ENCODE measurements at places on chromosomes 2 and 18.

- no peak for DNase-seq
These were observed 9.3 kb downstream of the MEX3C start for GRCh38 chr18:51188024-51188701.

DNA sequence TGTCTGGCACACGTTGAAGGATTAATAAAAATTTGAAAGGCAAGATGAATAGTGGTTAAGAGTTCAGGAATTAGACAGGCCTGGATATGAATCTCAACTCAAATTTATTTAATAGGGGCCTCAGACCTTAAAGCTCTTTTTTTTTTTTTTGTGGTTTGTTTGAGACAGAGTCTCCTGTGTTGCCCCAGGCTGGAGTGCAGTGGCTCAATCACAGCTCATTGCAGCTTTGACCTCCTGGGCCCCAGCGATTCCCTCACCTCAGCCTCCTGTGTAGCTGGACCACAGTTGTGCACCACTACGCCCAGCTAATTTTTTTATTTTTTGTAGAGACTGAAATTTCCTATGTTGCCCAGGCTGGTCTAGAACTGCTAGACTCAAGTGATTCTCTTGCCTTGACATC lies 3.0 kb downstream of the ZRANB3 start:
- no peak for DNase-seq

GRCh38 chr2:8475349-8476031 lies 206.4 kb upstream of the ID2 start:
- DNase-seq = no peak

- DNase-seq = no peak
These were observed 66.7 kb downstream of the CDC42EP3 start for GRCh38 chr2:37604716-37605115.

DNA sequence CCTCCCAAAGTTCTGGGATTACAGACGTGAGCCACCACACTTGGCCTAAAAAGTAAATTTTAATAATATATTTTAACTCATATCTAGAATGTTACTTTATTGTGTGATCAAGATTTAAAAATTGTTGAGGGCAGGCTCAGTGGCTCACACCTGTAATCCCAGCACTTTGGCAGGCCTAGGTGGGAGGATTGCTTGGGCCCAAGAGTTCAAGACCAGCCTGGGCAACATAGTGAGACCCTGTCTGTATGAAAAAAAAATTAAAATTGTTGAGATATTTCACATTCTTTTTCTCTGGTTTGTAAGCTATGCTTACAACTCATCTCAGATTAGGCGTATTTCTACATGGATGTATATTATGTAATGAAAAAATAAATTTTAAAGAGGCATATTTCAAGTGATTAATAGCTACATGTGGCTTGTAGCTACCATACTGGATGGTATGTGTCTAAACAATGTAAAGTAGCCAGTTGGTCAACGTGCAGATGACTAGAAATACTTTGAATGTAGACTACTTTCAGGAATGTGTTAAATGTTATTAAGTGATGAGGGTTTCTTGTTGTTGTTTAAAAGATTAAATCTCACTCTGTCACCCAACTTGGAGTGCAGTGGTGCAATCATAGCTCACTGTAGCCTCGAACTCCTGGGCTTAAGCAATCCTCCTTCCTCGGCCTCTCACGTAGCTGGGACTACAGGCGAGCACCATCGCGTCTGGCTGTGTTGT lies 5.9 kb downstream of the RAB10 start:
- no peak for DNase-seq

DNA sequence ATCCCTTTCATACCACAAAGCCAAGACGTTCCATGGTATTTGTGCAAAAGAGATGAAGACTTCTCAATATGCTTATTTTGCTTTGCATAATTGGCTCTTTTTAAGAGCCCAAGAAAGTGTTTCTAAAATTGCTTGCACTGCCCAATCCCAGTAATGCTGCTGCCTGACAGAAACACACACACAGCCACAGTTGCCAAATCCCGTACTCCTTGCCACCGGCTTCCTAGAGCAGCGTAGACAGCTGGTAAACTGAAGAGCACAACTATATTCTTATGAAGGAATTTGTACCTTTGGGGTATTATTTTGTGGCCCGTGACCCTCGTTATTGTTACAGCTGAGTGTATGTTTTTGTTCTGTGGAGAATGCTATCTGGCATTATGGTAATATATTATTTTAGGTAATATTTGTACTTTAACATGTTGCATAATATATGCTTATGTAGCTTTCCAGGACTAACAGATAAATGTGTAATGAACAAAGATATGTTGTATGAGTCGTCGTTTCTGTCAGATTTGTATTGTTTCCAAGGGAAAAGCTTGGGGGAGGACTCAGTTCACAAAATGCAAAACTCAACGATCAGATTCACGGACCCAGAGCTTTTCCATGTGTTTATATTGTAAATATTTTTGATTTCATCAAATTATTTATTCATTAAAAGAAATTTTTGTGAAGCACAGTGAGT lies 202.9 kb upstream of the RAB12 start:
- DNase-seq = no peak

DNA sequence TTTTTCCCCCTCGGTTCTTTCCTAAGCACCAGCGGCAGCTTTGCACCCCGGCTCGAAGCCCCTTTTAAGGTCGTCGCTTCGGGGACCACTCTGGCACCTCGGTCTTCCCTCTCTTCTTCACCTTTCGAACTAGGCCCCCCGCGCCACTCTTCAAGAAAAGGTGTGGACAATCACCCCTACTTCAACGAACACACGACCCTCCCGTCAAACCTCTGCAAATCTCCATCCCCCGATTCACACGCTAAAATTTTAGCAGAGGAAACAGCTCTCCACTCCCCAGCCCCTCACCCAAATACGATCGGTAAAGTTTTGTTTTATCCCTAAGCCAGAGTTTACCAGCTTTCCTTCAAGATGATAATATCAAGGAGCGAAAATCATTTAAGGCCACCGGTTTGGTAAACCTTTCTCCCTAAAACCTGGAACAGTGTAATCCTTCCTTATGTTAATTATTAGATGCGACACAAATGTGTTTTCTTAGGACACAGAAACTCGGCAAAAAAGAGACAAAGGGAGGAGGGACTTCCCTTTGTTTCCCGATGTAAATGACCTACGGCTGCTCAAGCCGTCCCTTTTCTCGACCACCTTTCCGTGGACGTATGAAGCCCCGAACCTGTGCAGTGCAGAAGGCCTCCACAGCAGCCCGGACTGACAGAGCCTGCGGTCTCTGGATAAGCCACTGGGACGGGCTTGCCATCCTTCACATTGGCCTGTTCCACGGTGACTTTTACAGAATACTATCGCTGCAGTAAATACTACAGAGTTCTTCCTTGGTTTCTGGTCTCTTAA lies 85.2 kb downstream of the RBMS1 start:
- no peak for DNase-seq

DNA sequence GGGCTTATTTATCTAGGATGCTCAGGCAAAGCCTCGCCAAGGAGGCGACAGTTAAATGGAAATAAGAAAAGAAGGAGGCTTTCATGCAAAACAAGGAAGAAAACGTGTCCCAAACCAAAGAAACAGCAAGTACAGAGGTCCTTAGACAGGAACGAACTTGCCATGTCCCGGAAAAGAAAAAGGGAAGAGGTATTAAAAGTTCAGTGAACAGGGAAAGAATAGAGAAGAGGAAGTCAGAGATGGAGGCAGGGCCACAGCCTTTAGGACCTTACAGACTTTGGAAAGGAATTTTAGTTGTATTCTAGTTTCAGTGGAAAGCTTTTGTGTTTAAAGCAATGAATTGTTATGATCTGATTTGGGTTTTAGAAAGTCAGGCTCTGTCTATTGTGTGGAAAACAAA lies 22.1 kb downstream of the IKZF2 start:
- no peak for DNase-seq

- no peak for DNase-seq
These were observed 73.3 kb upstream of the CABLES1 start for GRCh38 chr18:23062011-23062410.

GRCh38 chr18:13217466-13217961 lies 1.0 kb upstream of the LDLRAD4 start:
- peak; percentile 54 for DNase-seq

DNA sequence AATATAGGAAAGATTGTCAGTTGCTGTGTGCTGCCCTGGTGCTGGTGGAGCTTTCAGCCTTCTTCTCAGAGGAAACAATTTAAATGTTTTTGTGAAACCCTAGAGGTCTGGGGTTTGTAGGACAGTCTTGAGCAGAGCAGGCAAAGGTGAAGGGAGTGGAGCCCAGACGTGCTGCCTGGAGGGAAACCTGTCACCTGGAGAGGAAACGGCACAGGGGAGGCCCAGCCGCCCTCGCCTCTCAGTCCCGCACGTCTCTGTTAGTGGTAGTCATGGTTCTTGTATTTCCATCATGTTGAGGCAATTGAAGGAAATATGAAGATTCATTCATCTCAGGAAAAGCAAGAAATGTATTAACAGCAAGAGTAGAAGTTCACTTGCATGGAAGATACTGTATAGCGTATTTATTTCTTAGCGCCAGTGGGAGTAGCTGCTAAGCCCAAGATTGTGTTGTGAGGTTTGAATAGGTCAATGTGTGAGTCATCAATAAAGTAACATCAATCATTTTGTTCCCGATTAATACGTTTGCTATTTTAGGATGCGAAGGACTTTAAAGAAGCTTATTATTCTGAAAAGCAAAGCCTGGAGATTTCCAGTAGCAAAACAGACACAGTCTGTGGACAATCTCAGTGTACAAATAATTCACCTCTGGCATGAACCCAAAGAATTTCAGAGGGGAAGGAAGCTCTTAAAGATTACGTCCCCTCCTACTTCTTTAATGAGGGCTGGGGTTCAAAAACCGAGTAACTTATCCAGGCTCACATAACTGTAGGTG lies 70.4 kb downstream of the LRRFIP1 start:
- peak; percentile 49 for DNase-seq

GRCh38 chr2:20621366-20622295 lies 29.3 kb downstream of the HS1BP3 start:
- no peak for DNase-seq

DNA sequence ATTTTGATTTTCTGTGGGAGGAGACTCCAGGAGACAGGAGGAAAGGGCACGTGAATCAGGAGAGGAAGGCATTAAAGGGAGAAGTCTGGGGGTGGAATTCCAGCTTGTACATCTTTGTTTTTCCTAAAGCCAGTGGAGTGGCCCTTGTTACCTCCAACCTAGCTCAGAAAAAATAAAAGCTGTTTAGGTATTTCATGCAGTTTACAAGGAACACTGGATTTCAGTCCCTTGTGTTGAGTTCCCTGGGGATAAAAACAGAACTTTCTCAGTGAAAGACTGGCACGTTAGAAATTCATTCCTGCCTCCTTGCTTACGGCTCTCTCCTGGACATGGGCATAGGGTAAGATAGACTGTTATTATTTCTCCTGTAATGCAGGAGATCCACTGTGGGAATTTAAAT lies 170.2 kb downstream of the ZEB2 start:
- DNase-seq = no peak

DNA sequence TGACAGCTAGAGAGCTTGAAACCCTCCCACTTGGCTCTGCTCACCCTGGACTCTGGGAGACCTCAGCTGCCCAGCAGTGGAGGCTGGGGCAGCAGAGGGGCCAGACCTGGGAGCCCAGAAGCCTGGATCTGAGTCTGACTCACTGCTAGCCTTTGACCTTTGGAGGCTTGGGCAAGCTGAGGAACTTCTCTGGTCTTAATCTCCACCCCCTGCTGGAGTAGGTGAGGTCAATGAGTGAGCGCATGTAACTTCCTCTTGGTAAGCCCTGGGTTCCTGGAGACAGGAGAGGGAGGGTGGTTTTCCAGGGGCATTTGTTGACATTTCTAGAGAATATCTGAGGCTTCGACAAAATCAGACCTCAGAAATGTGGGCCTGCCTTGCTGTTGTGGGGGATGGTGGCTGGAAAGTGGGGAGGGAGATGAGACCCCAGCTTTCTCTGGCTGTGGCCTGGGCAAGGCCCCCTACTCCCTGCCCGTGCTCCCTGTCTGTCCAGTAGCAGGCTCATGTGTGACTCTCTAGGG lies 73.0 kb upstream of the YWHAQ start:
- no peak for DNase-seq

DNA sequence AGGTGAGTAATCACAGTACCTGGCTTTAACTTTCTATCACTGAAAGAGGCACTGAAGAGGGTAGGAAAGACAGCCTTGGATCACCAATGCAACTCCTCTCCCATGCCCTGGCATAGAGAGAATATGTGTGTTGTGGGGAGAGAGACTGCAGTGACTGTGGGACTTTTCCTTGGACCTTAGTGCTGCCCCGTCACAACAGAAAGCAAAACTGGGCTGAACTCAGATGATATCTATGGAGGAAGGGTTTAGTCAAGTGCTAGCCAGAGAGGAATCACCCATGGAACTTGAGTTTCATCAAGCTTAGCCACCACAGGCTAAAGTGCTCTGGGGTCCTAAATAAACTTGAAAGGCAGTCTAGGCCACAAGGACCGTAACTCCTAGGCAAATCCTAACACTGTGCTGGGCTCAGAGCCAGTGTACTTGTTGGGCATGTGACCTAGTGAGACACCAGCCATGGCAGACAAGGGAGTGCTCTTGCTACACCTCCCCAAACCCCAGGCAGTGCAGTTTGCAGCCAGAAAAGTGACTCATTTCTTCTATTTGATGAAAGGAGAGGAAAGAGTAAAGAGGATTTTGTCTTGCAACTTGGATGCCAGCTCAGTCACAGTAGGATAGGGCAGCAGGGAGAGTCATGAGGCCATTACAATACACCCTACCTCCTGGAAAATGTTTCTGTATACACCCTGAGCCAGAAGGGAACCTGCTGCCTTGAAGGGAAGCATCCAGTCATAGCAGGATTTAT lies 105.8 kb upstream of the SPOPL start:
- no peak for DNase-seq

- no peak for DNase-seq
These were observed 47.9 kb upstream of the PELI1 start for GRCh38 chr2:64192125-64192479.

GRCh38 chr18:42339372-42339771 lies 384.3 kb downstream of the PIK3C3 start:
- no peak for DNase-seq

DNA sequence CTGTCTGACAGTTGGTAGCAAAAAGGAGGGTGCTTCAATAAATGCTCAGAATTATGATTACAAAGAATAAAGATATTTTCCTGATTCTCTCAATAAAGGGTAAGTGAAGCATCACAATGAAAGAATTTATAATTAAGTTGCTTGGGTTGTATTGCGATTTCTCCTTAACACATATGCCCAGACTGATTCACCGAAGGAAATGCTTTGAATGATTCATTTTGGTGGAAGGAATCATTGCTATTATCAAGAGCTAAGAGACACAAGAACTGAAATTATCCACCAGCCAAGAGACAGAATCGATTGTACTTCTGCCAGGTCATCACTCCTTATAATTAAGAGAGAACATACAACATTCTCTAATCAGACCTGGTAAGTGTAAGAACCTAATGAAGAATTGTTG lies 301.4 kb downstream of the NR4A2 start:
- no peak for DNase-seq

DNA sequence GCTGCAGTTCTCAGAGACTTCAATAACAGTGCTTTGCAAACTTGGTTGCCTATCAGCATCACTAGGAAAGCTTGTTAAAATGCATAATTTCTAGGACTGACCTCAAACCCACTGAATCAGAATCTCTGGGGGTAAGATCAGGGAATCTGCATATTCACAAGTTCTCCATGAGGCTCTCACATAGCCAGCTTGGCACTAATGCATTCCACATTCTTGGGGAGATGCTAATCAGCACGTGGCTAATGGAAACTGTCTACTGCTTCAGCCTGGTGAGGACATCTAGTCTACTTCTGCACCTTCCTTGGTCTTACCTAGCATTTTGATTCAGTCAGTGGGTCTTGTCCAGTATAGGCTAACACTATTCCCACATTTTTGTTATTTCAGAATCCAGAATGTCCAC lies 56.3 kb downstream of the RBKS start:
- no peak for DNase-seq

- DNase-seq = no peak
These were observed 73.2 kb downstream of the TNFRSF11A start for GRCh38 chr18:62398291-62398690.
